Astrocyte of the spinal cord (primary cell): ENCODE measurements at places on chromosomes 3 and 15.

- DNase-seq, result no peak
Measured at GRCh38 chr15:37140531-37141058, 40.2 kb upstream of the MEIS2 start.

DNA sequence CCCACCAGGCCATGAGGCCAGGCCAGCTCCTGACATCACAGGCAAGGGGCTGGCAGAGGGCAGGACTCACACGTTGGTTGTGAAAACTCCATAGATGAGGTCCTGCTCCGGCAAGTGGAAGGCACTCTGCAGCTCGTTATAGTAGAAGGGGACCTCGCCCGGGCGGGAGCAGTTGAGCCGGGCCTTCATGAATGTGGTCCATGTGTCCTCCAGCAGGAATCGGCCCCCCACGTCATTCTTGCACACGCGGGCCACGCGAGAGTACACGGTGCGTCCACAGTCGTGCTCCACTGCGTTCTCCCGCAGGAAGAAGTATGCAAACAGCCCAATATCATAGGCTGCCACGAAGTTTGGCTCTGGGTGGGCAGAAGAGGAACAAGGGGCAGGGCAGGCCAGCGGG is 101.2 kb downstream of the SEMA5B start:
- no peak for DNase-seq

- DNase-seq, result peak; percentile 16
Measured at GRCh38 chr15:82663186-82663600, 16.0 kb upstream of the CPEB1 start.

DNA sequence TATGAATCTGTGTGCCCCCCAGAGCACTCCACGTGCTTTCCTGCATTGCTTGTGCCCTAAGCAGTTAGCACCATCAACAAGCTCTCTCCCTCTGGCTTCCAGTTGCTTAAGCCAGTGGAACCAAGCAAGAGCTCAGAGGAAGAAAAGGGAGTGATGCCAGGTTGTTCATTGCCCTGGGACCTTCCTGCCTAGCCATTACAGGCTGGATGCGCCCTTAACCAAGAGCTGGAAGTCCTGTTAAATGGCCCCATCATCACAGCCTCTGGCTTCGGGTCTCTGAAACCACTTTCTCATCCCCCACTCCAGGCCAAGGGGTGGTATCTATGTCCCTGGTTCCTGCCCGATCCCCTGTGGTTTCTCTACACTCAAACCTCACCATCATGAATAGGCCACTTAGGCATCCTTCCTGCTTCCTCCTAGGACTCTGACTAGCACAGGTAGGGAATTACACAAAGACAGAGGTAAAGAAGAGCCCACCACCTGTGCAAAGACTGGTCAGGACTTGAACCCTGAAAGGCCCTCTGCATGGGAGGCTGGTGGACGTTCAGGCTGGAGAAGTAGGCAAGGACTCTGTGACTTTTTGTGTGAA is 309.5 kb upstream of the TRIM42 start:
- no peak for DNase-seq

DNA sequence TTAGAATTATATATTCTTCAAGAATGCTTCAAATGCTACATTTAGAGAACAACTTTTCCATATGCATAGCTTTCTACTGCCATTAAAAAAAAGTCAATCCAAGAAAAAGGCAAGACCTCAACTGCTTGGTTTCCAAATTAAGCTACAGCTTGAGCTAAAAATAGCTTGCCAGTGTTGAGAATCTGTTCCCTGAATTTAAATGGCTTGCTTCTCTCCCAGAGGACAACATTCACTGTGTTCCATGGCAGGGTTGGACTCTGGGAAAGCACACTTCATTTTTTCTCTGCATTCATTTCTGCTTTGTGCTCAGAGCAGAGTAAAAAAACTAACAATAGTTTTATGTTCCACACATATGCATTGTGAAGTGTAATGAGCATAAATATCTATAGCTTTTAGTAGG is 50.3 kb upstream of the ACTL6A start:
- DNase-seq, result no peak

GRCh38 chr3:37056826-37057225 is 63.5 kb downstream of the MLH1 start:
- no peak for DNase-seq

- peak; percentile 23 for DNase-seq
Measured at GRCh38 chr3:155753038-155753639, 8.3 kb upstream of the PLCH1 start.
